ENCODE measurements at places on chromosomes 5 and 9.

DNA sequence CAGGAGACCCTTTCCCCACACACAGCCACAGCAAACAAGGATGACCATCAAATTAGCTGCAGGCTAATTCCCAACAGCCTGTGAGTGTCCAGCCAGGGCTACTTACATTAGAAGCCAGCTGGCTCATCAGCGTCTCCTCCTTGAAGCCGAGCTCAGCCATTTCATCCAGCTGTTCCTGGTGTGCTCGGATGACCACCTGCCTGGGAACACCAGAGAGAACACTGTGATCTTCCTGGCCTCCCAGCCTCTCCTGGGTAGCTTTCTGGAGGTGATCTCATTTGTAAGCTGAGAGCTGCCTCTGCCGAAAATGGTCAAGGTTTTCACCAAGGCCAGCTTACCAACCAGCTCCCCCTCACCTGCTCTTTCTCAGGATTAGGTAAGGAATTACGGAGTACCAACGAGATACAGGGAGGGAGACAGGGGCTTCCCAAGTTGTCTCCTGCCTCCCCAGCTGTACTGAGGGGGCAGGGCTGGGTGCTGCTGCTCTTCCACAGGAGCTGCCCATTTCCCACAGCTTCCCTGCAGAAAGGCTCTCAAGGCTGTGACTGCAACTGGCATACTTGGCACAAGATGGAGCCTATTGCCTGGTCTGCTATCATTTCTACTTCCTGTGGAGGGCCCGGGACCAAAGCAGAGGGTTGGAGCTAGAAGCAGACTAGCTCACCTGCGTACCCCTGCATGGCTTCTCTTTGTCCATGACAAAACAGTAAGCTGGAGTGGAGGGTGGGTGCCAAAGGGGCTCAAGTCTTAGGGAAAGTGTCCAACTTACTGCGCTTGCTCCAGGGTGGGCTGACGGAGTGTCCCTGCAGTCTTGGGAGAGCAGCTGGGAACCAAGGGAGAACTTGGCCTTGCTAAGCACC, 73.9 kb downstream of the KIF24 start:
- no peak for DNase-seq

GRCh38 chr5:77877516-77878355, 101.6 kb upstream of the TBCA start:
- DNase-seq: no peak

DNA sequence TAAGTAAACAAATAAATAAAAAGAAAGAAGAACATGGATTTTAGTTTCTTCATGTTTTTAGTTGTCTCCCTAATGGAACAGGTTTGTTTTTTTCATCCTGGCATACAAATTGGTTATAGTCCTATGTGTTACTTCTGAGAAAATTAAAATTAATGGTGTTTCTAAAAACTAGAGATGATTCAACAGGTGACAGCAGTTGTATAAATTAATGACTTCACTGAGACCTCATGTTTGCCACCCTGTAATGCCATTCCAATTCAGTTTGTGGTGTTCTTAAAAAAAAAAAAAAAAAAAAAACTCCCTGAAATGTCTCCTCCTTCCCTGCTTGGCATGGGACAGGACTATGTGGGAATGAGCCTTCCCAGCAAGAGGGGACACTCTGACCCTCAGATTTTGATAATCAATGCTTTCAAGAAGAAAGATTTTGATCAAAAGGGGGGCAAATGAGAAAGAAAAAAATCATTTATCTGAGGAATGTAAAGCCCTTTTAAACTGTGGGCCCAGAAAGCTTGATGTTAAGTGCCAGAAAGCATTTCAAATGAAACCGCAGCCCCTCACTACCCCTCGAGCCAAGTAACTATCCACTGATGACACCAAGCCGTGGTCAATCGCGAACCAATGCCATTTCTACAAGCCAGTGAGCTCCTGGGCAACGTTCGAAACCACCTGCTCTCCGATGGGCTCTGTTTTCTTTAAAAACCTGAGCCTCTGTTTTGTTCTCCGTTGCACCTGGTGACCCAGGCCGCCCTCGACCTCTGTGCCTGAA, 941 bp downstream of the EXD3 start:
- DNase-seq: no peak

DNA sequence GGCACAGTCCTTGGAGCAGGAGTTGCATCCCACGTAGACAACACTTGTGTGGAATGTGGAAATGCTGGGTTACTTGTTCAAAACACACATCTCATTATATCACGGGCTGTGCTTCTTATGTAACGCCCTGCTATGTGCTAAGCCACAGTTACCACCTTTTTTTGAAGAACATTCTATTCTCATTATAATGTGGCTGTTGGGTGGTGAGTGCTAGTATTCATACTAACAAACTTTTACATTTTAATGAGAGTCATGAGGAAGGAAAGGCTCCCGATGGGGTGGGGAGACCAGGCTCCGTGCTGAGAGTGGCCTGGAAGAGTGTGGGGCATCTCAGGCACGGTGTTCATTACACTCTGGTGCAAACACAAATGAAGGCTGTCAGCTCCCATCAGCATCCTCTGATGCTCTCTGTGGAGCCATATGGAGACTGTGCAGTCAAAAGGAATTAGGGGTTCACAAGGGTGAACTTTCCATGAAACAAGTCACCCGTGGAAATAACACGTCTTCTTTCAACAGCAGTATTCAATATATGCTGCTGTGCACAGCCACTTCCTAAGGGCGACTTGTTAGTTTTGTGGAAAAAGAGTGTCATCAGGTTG, 153.1 kb upstream of the RAPGEF1 start:
- DNase-seq: no peak

DNA sequence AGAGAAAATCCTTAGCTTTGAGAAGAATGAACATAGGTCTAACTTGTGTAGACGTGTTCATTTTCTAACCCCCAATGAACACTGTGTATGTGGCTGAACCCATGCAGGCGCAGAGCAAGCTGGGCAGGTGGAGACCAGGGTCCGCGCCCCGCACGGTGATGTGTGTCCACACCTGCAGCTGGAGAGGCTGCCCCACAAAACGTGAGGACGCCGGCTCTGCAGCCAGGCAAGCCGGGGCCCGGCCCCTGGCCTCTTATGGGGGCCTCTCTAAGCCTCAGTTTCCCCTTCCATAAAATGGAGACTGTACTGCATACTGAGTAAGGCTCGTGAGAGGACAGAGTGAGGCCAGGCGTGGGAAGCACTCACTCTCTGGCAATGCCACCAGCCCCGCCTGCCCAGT, 124.7 kb upstream of the RAPGEF1 start:
- no peak for DNase-seq

DNA sequence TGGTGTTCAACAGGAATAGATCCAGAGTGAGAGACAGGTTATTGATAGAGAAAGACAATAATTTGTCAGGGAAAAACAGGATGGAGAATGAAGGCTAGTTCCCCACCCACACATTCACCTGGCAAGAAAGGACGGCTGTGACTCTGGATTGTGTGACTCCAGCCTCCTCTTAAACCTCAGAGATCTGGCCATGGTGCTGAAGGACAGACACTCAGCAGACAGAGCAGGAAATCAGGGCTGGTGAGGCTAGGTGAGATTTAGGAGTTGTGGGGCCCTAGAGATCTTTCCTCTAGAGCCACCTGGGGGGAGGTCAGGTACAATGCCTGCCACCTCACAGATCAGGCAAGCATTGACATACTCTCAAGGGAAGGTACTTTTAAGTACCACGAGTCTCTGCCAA, 15.2 kb downstream of the OR1B1 start:
- no peak for DNase-seq

GRCh38 chr5:126927429-126927828, 102.9 kb downstream of the MARCHF3 start:
- DNase-seq: no peak

DNA sequence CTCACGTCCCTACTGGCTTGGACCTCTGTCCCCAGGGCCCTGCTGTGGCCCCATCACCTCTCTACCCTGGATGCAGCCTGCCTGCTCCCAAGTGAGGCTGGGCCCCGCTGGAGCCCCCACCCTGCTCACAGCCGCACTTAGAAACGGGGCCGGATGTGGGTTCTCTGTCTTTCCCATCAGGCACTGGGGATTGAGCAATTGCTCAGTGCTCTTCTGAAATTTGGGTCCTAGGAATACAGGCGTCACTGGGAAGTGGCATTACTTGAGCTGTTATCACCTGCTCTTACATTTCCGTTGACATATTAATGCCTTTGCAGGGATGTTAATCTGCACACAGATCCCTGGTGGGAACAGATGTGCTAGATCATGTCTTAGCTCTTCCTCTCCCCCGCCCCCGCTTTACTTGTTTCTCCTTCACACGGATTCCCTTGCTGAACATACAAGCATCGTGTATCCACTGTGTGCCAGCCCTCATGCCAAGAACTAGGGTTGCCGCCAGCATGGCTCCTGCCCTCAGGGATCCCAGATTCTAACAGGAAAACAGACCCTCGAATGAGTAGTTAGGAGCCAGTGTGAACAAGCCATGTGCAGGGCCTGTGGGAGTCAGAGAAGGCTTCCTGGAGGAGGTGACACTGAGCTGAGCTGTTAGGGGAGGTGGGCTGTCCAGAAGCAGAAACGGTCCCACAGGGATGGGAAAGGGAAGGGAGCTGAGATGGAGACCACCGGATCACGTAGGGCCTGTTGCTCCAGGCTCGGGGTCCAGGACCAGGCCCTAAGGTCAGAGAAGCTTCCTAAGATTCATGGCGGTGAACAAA, 65.1 kb downstream of the NEK6 start:
- DNase-seq: no peak

- DNase-seq: no peak
Observed at GRCh38 chr5:172144291-172144815, 43.7 kb downstream of the STK10 start.

DNA sequence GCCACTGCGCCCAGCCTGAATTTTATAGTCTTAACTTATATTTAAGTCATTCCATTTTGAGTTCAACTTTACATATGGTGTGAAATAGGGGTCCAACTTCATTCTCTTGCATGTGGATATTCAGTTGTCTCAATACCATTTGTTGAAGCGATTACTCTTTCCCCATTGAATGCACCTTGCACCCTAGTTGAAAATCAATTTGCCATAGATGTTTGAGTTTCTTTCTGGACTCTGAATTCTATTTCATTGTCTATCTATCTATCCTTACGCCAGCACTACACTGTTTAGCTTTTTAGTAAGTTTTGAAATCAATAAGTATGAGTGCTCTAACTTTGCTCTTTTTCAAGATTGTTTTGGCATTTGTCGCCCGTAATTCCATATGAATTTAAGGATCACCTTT, 49.8 kb downstream of the TMOD1 start:
- DNase-seq: no peak

DNA sequence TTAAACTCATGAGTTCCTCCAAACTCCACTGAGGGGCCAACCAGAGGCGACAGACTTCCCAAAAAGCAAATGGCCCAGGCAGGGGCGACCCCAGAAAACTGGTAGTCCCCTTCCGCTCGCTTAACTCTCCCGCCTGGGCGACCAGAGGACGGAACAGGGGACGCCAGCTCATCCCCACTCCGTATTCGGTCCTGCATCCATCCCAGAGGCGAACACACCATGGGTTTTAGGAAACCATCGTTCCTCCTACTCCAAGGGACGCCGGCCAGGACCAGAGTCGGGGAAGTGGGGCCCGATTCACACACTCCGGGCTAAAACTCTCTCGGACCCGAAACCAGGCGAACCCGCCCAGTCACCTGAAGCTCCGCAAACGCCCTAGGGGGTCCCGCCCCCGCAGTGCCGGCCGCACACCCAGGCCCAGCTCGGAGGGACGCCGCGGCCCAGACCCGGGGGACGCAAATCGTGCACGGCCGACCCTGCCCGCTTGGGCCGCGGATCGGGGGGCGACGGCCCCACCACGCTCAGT, 478 bp downstream of the TEX10 start:
- DNase-seq: peak; percentile 4

DNA sequence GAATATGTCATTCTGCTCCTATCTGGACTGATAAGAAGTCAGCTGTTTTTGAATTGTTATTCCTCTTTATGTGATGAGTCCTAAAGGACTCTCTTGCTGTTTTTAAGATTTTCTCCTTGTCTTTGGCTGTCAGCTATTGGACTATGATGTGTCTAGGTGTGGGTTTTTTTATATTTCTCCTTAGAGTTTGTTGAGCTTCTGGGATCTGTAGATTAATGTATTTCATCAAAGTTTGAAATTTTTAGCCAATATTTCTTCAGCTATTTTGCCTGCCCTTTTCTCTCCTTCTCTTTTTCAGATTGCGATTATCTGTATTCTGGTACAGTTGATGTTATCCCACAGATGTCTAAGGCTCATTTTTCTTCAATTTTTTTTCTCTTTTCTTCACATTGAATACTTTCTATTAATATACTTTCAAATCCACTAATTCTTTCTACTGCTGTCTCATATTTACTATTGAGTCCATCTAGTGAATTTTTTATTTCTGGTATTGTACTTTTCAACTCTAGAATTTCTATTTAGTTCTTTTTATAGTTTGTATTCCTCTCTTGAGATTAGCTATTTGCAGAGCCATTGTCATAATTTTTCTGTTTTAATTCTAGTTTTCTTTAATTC, 31.1 kb downstream of the RPS23 start:
- no peak for DNase-seq

- no peak for DNase-seq
Observed at GRCh38 chr5:66597183-66597757, 1.1 kb downstream of the MAST4 start.

DNA sequence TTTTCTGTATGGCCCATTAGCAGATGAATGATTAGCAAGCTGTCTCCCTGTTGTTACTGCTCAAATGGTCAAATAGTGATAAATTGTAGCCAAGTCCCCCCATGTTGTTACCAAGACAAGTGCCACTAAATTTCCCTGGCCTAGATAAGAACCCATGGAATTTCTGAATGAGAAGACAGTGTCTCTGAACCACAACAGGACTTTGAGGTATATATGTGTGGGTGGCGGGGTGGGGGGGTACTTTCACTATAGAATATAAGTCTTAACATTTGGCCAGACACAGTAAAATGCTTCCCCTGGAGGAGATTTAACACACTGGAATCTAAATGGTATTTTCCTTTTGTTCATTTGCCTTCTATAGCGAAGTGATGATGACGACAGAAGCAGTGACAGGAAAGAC, 28.7 kb downstream of the XPA start:
- DNase-seq: no peak

- no peak for DNase-seq
Observed at GRCh38 chr5:174355995-174356394, 310.5 kb downstream of the NSG2 start.

DNA sequence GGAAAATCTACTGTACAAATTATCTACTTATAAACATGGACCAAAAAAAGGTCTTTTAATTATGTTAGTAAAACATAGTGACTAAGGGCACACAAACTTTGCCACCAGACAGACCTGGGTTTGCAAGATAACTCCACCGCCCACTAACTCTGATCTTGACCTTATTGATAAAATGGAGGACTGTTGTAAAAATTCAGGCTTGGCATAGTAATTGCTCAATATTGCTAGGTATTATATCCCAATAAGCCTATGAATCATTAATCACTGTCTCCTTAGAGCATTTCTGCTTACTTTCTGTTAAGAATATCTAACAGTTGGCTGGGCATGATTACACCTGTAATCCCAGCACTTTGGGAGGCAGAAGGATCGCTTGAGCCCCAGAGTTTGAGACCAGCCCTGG, 3.8 kb downstream of the C9orf40 start:
- no peak for DNase-seq

GRCh38 chr9:136931611-136932130, 12.9 kb downstream of the FBXW5 start:
- DNase-seq: no peak

- DNase-seq: no peak
Observed at GRCh38 chr5:78639791-78640190, 8.8 kb downstream of the LHFPL2 start.

All from stimulated activated CD4-positive, alpha-beta T cell treated with anti-CD3 and anti-CD28 coated beads, Interleukin-15, amount 100 ng/mL, for 1 hour (primary cell).